MCF 10A (cell line): ENCODE measurements at places on chromosomes 12 and 14. TPM values are rescaled to one million over a fixed set of nuclear protein-coding genes. Genes with fewer than 3 reads are reported as not detected.

GRCh38 chr12:97572220-97572619 lies 109.6 kb downstream of the RMST start:
- no peak for DNase-seq

DNA sequence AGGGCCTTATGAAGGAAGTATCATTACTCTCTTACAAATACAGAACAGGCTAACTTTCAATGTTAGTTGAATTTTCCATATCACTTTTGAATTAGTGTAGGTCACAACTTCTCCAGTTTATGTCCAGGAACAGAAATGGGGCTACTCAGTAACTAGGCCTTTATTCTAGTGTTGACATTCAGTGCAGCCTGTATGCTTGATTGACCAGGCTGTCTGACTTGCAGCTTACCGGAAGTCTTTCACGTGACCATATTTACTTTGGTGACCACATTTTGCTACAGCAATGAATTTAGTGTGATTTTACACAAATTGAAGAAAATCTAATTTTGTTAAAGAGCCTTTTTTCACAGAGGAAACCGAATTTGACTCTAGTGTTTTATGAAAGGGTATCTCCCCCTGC lies 12.4 kb downstream of the MTERF2 start:
- no peak for DNase-seq

GRCh38 chr12:8855891-8856290 lies 33.5 kb downstream of the A2ML1 start:
- DNase-seq, result no peak

DNA sequence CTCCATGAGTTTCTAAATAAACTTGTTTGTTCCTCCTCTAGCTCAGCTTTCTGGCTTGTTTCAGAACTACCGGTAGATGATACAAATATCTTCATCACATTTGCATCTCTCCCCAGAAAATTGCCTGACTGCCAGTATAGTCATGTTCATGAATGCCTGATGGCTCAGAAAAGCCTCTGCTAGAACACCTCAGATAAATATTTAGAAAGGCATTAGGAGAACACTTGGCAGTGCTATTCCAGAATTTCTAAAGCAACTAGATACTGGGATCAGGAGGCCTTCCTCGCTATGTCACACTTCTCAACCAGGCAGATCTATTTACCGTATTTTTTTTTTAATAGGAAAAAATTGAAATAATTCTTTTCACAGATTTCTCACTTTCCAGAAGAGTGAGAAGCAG lies 32.3 kb upstream of the KRAS start:
- DNase-seq, result no peak

DNA sequence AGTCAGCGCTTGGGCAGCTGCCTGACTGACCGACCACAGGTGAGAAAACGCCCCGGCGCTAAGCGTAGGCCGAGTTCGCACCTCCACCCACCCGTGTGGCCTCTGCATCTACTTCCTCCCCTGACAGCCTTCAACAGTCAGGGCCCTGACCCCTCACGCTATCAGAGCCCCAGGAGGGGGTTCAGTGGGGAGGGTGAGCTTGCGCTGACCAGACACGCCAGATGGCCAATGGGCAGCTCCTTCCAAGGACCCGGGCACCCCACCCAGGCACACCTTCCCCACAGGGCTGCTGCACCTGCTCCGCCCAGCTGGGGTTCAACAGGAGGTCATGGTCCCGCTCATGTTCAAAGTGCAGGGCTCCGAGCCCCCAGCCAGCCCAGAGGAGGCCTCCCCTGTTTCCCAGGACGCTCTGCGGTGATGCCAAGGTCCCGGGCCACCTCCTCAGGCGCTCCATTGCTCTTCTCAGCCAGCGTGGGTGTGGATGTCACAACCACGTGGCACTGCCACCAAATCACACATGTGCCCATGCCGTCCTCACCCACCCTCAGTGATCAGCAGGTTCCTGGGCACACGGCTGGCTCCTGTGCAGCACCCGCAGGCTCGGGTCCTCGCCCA lies 48.7 kb upstream of the BCL11B start:
- DNase-seq, result no peak

- DNase-seq, result no peak
Measured at GRCh38 chr12:127928615-127929571, 338.1 kb upstream of the TMEM132C start.

DNA sequence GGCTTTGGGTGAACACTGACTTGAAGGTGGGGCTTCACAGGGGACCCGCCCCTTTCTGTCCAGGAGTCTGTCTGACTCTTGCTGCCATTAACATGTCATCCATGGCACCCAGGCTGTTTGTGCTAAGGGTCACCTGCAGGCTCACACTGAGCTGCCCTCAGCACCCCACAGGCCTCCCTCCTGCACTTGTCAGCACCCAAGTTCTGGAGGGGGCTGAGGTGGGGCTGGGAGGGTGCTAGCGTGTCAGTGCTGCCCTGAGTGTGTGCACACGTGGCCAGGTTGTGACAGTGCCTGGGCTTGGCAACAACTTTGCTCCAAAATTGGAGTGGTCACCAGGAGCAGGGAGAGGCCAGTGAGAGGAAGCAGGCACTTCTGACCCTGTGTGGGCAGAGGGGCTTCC lies 963.2 kb downstream of the TRHDE start:
- DNase-seq, result no peak

DNA sequence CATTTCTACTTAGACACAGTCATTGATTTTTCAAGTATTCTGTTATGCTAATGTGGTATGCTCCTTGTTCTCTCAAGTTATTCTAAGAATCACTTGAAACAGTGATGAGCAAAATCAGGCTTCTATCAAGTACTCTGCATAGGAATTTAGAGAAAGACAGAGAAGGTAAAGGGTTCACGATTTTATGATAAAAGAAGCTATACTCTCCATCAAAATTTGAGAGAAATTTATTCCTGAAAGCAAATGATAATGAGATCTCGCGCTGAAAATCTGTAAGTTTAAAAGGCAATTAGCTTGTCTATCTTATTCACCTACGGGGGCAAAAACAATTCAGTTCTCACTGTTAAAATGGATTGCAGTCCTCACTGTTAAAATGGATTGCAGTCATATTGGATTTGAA lies 1404.3 kb upstream of the FLRT2 start:
- no peak for DNase-seq

GRCh38 chr14:57712698-57713097 lies 153.2 kb downstream of the SLC35F4 start:
- no peak for DNase-seq

DNA sequence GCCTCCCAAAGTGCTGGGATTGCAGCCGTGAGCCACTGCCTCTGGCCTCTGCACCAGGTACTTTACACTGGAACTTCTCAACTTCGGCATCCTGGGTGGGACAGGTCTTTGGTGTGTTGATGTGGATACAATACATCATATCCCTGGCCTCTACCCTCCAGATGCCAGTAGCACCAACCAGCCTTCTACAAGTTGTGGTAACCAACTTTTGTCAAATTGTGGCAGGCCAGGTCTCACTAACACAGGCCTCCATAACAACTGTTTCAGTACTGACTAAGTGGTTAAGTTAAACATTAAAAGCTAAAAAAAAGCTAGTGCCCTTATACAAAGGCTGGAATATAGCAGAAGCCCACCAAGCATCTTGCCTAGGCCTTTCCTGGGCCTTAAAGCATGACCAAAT lies 232.9 kb downstream of the PCNX1 start:
- no peak for DNase-seq

- DNase-seq, result no peak
Measured at GRCh38 chr12:103028881-103029639, 71.6 kb downstream of the ASCL1 start.

GRCh38 chr14:23351681-23352505 lies 794 bp downstream of the SLC22A17 start:
- DNase-seq, result no peak

GRCh38 chr14:95510804-95511203 lies 5.6 kb downstream of the SYNE3 start:
- DNase-seq, result no peak

- no peak for DNase-seq
Measured at GRCh38 chr12:80190001-80190400, 90.7 kb downstream of the OTOGL start.

DNA sequence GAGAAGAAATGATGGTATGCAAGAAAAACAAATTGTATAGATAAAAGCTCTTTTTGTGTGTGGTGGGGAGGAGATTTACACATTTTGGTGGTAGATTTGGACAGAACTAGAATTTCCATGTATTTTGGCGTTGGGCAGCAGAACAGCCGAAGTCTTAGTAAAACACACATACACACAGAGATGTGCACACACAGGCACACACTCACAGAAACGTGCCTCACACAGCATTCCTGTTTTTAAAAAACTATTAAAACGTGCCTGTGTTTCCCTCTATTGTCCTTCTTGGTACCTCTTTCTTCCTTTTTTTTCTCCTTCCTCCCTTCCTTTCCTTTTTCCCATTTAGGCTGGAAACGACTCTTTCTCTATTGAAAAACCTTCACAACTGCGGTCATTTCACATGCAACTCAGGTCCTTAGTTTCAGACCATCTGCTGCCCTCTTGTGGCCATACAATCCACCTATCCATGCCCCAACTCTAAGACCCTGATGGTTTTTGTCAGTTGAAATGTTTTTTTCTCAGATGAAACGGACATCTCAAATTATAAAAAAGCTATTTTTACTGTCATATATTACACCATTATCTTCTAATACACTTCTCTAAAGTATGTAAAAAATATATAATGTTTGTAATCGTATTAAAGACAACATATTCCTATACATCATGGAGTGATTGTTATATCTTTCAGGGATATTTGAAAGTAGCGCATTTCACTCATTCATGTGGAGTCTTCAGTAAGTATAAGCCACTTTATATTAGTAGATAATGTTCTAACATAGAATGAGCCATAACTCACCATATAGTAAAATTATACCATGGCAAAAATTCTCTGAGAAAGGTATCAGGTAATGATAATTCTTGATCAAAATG lies 386.7 kb upstream of the NOVA1 start:
- DNase-seq, result peak; percentile 71

- no peak for DNase-seq
Measured at GRCh38 chr12:105322070-105322469, 8.4 kb upstream of the C12orf75 start.

GRCh38 chr14:79721399-79722084 lies 489.8 kb downstream of the DIO2 start:
- no peak for DNase-seq

- DNase-seq, result no peak
Measured at GRCh38 chr12:25717552-25717951, 164.5 kb upstream of the LMNTD1 start.

- peak; percentile 59 for DNase-seq
Measured at GRCh38 chr12:98002887-98003493, 512.4 kb upstream of the TMPO start.

DNA sequence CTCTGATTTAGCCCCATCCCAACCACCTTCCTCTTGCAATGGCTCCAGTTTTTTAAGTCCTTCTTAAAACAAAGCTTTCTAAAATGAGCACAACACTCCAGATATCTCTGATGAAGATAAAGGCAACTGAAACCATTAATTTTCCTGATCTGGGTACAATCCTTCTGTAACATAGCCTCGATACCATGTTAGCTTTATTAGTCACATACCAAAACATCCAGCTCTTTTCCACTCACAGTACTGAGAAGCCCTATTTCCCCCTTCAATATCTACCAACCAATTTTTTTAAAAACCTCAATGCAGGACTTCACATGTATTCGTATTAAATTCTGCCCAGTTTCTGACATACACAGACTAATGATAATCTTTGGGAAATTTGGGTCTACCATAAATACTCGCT lies 105.9 kb downstream of the MED13L start:
- no peak for DNase-seq

DNA sequence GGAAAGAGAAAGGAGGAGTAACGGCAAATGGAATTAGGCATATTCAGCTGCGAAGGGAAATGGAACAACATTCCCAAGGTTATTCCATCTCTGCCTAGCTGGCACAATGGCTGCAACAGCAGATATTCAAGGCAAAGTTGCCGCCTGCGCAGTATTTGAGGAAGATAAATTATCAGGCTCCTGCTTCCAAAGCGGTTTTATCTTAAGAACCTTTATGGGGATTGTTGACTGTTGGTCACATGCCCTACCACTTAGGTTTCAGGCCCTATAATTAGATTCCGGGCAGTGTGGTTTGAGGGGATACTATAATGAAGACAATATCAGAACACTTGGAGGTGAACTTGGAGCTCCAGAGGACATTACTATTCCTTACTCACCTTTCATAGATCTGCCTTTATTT lies 99.7 kb downstream of the FGD4 start:
- no peak for DNase-seq

DNA sequence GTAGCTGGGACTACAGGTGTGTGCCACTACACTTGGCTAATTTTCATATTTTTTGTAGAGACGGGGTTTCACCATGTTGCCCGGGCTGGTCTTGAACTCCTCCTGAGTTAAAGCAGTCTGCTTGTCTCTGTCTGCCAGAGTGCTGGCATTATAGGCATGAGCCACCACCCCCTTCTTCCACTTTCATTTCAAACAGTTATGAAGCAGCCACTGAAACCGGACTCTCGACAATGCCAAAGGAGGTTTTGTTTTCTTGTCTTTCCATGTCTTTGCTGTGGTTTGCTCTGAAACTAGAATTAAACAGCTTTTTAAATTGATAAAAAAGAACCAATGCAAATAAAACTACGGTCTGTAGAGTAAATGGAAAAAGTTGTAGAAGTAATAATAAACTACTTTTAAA lies 30.4 kb downstream of the RAP1B start:
- DNase-seq, result no peak

The DNAI7 gene
- total RNA-seq, result 0.14 TPM in 1 of 2 replicates, not detected in the other

The PPP1R1A gene
- total RNA-seq, result not detected in 2 replicates

The DIO2 gene
- total RNA-seq, result 0.07 and 0.26 TPM in 2 replicates

The ENDOU gene
- not detected in 2 replicates for total RNA-seq

The MMP19 gene
- 3.3 and 3.7 TPM in 2 replicates for total RNA-seq

The REM2 gene
- total RNA-seq, result 0.26 and 0.47 TPM in 2 replicates

The ZFYVE1 gene
- total RNA-seq, result 13.3 and 17.6 TPM in 2 replicates

The B4GALNT3 gene
- 0.68 and 0.76 TPM in 2 replicates for total RNA-seq

The TMPO gene
- total RNA-seq, result 44.9 and 62.5 TPM in 2 replicates
